ENCODE measurements at places on chromosomes 7 and 10. TPM values are rescaled to one million over a fixed set of nuclear protein-coding genes. Genes with fewer than 3 reads are reported as not detected.

The MSS51 gene
- total RNA-seq: 0.73 TPM

The IGF2BP3 gene
- 13.7 TPM for total RNA-seq

The MEST gene
- total RNA-seq: 5.0 TPM

The DENND2A gene
- total RNA-seq: not detected

The GATA3 gene
- total RNA-seq: 7.3 TPM

The NKX2-3 gene
- not detected for total RNA-seq

The CLDN4 gene
- total RNA-seq: 0.10 TPM

The ZNF746 gene
- 38.1 TPM for total RNA-seq

The SDHAF3 gene
- 5.9 TPM for total RNA-seq

The ITPRID1 gene
- total RNA-seq: 0.73 TPM

The NAT16 gene
- total RNA-seq: not detected

The FFAR4 gene
- total RNA-seq: under 0.01 TPM

The THSD7A gene
- 0.10 TPM for total RNA-seq

The ZDHHC16 gene
- total RNA-seq: 5.5 TPM

The CYP3A7 gene
- total RNA-seq: not detected

The PLEKHS1 gene
- 0.21 TPM for total RNA-seq

The GUSB gene
- total RNA-seq: 35.5 TPM

The CABCOCO1 gene
- total RNA-seq: not detected

The NODAL gene
- not detected for total RNA-seq

The EEPD1 gene
- total RNA-seq: 4.1 TPM

The KLHDC10 gene
- 12.4 TPM for total RNA-seq

The PPP1R9A gene
- 1.6 TPM for total RNA-seq

The CFAP43 gene
- 0.10 TPM for total RNA-seq

The FAM25A gene
- total RNA-seq: not detected

The GDF10 gene
- not detected for total RNA-seq

The GRID2IP gene
- total RNA-seq: 0.21 TPM

The PNLIP gene
- not detected for total RNA-seq

The SH2D4B gene
- total RNA-seq: 0.10 TPM

The NUTM2B gene
- 0.63 TPM for total RNA-seq

The ASZ1 gene
- not detected for total RNA-seq

The GPR146 gene
- total RNA-seq: 4.3 TPM

The ANKRD30A gene
- total RNA-seq: not detected

The DGKI gene
- total RNA-seq: 0.21 TPM

The ZNF485 gene
- total RNA-seq: 1.9 TPM

The GLCCI1 gene
- total RNA-seq: 12.0 TPM

The KIAA1549 gene
- total RNA-seq: 0.10 TPM

The TAS2R60 gene
- total RNA-seq: 1.7 TPM

The DMTF1 gene
- total RNA-seq: 129 TPM

The CFAP70 gene
- 1.3 TPM for total RNA-seq

The CHRM2 gene
- total RNA-seq: under 0.01 TPM

The NSUN6 gene
- total RNA-seq: 17.3 TPM

Data from mononuclear cell (primary cell).